H4 (cell line): ENCODE measurements at places on chromosomes 13 and 19. TPM values are rescaled to one million over a fixed set of nuclear protein-coding genes. Genes with fewer than 3 reads are reported as not detected.
A peak's percentile ranks its signal among the peaks of the same experiment; 100 is the strongest.

- no peak for DNase-seq
Measured at GRCh38 chr13:114109641-114110041, 22.8 kb downstream of the RASA3 start.

DNA sequence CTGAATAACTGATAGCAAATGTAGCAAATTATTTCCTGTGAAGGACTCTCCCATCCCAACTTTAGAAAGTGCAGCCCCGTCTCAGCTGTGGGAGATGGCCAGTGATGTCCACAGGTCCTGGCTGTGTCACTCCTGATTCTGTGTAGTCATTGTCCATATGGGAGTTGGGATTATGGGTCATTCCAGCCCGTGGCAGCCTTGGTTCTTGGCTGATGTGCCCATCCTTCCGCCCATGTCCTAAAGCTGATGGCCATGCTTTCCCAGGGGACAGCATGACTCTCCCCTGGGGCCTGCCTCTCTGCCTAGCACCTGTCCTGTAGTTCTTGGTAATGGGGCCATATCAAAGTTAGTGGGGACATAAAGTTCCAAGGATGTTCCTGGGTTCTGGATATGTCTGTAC is 43.9 kb upstream of the C1QTNF9 start:
- DNase-seq, result no peak

GRCh38 chr19:55196803-55197202 is 12.5 kb downstream of the PTPRH start:
- DNase-seq, result no peak

DNA sequence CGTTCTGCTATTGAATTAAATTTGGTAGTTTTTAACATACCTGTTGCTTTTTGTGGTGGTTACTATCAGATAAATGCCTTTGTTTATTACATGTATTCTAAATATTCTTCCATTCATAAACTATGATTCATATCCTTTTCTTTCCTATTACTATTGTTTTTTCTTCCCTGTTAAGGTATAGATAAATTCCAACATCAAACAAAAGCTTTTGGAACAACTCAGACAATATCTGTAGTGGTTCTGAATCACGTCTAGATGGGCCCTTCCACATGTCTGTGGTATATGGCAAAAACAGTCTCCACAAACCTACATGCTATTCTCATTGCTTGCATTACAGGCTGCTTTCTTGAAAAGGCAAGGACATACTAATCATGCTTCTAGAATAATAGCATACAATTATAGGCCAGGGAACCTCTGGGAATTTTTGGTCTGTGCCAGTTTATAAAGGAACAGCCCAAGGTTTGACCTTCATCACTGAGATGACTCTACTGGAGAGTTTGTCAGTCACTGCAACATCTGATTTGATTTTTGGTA is 6.4 kb downstream of the LRCH1 start:
- no peak for DNase-seq

GRCh38 chr19:29671393-29672160 is 6.3 kb downstream of the PLEKHF1 start:
- no peak for DNase-seq

DNA sequence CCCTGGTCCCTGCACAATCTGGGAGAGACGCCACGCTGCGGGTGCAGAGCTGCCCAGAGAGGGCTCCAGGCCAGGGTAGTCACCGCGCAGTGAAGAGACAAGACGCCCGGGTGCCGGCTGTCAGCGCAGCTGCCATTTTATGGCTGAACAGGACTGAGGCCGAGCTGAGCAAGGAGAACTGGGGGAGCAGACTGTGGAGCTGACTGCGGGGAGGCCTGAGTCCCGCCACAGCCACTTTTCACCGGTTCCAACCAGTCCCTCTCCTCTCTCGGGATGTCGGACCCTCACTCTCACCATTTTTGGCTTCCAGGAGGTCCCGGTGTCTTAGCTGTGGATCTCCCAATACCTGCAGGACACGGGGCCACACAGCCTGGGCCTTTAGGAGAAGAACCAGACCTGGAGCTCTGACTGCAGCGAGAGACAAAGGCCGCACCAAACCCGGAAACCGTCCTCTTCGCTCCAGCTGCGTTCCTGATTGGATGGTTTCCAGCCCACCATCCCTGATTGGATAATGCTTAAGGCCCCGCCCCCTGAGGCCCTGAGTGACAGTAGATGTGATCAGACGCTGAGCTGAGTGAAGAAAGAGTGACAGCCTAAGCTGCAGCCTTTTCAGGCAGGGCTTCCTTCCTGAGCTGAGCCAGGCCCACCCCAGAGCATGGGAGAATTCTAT is at the start of gene ZNF626:
Gene ZNF626 (minus strand): TSS at position 422 of the 670 bp plus-strand sequence. CDS start 125 bp downstream, at position 297.
- DNase-seq, result peak; percentile 59

DNA sequence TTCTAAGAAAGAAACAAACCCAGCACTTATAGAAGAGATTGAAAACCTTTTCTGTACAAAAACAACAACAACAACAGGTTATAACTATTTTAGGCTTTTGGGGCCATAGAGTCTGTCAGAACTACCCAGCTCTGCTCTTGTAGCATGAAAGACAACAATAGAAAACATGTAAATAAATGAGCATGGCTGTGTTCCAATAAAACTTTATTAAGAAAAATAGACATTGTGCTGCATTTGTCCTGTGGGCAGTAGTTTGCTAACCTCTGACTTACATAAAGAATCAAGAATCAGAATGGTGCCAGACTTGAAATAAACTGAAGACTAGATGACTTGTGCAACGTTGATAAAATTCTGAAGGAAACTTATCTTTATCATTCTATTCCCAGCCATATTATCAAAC is 617.5 kb downstream of the DIAPH3 start:
- no peak for DNase-seq

DNA sequence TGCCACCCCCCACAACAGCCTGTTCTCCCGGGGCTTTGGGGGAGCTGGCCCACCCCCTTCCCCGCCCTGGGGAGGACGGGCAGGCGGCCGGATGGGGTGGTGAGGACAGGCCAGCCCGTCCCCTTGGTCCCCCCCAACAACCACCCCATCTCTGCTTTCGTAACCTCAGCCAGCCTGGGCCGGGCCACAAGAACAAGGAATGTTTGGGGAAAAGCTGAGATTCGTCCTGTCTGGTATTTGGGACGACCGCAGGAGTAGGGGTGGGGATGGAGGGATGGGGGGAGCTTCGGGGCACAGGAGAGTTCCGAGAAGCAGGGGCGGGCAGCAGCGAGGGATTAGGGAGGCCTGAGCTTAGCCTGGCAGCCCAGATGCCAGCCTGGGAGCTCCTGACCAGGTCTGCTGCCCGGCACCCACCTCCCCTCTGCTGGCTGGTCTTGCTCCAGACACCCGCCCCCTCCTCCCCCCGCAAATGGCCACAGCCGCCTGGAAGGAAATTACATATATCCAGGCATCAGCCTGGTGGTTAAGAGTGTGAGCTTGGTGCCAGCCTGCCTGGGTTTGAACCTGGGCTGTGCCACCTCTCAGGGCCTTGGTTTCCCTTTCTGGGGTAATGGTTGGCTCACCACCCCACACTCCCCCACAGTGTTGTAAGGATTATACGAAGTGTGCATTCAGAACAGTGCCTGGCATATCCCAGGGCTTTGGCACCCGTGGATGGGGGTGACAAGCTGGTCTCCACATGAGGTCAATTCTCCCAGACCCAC is at the start of gene PODNL1:
Gene PODNL1 (minus strand): TSS at position 117 of the 764 bp plus-strand sequence. CDS start 236 bp downstream, outside the sequence.
- DNase-seq, result peak; percentile 96

GRCh38 chr13:106520251-106521054 is 15.0 kb downstream of the EFNB2 start:
- DNase-seq, result peak; percentile 5

The CYP4F2 gene
- total RNA-seq, result 0.70 and 3.8 TPM in 2 replicates
